ENCODE measurements at places on chromosomes 4 and X.

DNA sequence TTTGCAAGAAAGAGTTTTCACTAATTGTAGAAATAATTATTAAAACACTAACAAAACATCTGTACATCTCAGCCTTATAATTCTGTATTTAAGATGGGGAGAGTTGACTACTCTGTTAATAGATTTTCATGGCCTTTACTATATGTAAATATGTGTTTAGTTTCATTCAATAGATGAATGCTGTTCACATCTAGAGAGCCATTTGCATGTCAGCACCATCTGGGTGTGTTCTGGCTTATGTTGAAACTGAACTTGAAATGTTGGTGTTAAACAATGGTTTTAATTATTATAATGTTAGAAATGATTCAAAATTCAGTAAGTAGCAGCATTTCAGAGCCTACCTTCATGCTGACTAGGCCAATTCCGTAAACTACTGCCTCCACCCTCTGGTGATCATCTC is 102.5 kb upstream of the ADAD1 start:
- ATAC-seq, result no peak

- ATAC-seq, result no peak
Measured at GRCh38 chr4:143082701-143083100, 102.0 kb upstream of the USP38 start.

- ATAC-seq, result no peak
Measured at GRCh38 chr4:168791376-168791775, 218.7 kb downstream of the CBR4 start.

DNA sequence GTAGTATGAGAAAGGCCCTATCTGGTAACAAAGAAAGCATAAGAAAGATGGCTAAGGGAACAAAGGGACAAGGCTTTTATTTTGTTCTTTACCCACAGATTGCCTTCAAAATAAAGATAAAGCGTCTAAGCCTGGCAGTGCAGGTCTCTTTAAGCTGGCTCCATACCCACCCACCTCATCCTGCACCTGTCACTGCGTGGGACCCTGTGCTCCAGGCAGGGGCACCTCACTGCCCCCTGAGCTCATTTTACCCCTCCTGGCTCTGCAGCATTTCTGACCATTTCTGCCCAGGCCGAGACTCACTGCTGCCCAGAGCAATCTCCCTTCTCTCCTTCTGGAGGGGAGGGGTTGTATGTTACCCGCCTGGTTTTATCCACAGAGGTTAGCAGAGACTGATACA is 1.7 kb upstream of the CYP4V2 start:
- ATAC-seq, result no peak

DNA sequence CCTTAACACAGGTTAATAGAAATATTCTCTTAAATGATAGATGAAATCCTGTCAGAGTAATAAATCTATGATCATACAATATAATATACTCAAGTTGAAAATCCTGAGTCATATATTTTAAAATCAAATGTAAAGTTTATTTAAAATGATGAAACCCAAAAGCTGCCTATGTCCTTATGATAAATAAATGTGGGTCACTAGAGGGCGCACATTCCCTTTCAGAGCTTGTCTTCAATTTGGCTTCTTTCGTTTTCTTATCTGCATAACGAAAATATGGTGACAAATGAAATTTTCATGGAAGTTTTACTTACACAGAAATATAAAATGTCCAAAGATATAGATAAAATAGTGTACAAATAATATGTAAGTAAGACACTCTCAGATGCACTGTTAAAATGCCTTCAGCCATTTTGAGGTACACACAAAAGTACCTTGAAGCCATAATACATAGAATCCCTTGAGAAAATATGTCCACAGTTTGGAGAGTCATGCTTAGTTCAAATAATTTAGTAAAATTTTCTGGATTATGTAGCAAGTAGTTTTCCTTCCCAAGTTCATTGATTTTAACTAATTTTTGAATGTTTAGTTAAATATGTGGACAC is 680.4 kb downstream of the DMD start:
- ATAC-seq, result no peak

DNA sequence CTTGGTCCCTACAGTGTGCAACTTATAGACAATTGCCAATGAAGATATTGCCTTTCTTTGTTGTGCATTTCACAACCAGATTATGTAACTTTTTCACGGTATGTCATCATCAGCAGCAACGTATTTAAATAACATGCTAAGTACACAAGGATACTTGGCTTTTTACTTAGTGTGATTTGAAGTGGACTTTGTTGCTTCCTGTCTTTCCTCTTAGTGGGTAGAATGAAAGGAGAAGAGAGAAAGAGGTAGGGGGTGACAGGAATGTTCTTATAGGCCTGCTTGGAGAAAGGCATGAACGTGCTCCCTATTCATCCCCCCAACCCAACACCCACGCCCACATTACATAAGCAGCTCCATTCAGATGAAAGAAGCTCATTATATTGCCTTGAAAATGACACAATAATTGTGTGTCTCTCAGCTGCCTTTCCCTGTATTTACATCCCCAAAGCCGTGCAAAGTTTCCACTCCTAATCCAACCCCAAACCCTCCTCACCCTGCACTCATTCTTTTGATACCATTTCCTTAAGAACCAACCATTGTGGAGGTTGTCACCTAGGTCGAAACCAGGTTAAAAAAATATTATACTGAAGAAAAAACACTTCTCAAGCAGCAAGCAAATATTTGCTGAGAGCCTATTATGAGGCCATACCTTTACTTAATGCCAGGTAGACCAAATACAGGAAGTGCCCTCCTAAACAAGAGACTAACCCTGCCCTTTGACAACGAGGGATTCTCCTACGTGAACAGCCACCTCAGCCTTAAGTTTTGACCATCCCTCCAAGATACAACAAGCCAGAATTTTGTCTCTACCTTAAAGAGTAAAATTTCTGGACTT is 25.2 kb upstream of the GK start:
- no peak for ATAC-seq

- no peak for ATAC-seq
Measured at GRCh38 chr4:24862073-24862751, 50.6 kb downstream of the CCDC149 start.

GRCh38 chr4:54067166-54067565 is 2.8 kb upstream of the CHIC2 start:
- ATAC-seq, result peak; percentile 24

DNA sequence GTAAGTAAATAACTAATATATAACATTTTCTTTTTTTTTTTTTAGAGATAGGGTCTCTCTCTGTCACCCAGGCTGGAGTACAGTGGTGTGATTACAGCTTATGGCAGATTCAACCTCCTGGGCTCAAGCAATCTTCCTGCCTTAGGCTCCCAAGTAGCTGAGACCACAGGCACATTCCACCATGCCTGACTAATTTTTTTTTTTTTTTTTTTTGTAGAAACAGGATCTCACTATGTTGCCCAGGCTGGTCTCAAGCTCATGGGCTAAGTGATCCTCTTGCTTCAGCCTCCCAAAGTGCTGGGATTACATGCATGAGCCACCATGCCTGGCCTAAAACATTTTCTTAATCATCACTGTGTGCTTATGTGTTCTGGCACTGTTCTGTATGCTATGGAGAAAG is 32.8 kb downstream of the MGARP start:
- ATAC-seq, result no peak

DNA sequence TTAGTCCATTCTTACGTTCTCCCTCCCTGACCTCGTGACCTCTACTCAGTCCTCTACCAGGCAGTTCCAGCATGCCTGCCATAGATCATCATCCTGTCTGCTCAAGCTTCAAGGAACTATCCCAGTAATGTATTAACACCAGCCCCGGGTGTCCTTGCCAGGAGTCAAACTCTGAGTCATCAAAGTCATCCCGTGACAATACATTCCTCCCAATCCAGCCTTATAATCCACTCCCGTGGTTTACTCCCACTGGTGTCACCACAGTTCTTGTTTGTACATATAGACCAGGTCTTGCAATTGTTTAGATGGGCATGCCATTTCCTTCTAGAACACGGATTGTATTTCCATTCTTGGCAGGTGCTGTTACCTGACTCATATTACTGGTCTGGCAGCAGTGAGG is 68.7 kb upstream of the TAB3 start:
- ATAC-seq, result no peak

DNA sequence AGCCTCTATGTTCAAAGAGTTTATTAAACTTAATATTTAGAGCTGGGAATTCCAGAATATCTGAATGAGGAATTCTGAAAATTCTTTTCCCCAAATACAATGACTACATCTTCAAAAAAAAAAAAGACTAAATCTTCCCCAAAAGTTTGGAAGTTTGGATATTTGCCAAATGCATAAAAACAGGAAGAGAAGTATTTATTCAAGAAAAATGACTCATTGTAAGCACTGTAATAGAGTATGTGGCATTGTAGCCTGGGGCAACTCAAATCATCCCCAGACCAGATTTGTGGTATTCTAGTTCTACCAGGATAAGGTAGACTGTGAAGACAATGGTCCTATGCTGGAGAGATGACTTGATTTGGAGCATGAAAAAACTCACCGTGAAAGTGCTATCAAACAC is 78.5 kb upstream of the PDHA2 start:
- ATAC-seq, result no peak

DNA sequence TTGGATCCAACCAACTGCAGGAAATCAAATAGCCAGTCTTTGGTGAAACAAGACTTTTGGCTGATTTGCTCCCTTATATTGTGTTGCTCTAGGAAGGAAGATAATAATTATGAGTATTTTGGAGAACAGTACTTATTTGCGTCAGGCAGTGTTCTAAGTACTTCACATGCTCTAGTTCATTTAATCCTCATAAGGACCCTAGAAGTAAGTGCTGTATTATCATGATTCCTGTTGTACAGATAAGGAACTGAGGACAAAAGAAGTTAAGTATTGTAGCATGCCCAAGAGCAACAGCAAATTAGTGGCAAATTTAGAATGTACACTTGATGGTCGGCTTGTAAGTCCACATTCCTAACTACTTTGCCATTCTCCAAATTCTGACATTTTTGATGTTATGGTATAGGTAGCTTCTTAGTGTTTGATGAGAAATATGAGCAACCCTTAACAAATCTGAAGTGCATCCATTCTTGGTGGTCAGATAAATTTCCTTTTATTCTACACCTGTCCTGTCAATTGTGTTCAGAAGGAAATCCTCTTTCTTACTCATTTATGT is 72.0 kb downstream of the SPRY1 start:
- no peak for ATAC-seq

GRCh38 chr4:113483131-113483530 is 278.4 kb downstream of the CAMK2D start:
- ATAC-seq, result no peak
